ENCODE measurements at places on chromosomes 7 and 10.

- no peak for DNase-seq
These were observed 372.9 kb upstream of the COBL start for GRCh38 chr7:51689547-51689946.

DNA sequence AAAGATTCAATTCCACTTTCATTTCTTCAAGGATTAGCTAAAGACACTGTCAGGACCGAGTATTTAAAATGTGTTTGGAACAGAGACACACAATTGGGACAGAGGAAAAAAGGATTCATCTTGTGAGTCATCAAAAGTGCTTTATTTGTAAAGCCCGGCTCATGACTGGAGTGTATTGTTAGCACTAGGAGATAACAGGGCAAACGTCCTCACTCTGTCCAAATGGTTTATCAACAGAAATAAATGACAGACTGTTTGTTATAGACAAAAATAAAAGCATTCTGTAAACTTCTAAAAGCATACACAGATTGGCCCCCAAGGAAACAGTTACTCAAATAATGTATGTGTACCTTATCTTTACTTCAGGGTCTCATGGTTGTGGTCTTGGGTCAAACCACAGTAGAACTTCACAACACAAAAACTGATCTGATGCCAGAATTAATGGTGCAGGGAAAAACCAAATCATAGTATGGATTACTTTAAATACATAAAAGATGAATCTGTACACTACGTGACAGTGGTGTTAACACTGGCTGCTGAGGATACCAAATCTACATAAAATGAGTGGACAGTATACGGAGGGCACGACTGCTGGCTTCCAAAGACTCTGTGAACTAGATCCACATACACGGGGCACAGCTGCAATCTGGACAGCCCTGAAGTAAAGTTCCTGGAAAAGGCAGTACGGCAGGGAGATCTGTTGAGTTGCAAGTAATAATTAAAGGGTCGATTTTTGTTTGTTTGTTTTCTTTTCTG lies 179.4 kb downstream of the PIP4K2A start:
- DNase-seq, result no peak

- peak; percentile 50 for DNase-seq
These were observed 36.1 kb upstream of the BET1 start for GRCh38 chr7:94040254-94040653.

DNA sequence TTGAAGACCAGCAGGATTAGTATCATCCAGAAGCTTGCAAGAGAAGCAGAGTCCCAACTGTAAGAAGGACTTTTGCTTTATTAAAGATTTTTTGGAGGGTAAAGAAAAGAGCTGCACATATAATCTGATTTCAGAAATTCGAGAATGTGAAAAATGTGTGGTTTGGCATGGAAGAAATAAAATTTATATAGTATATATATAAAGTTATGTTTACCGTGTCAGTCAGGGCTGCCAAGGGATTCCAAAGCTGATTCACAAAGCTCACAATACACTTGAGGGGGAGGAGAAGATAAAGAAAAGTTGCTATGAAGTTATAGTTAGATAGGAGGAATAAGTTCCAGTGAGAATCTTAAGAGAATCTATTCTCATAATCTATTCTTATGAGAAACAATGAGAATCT lies 231.8 kb upstream of the CACNA2D1 start:
- no peak for DNase-seq

- no peak for DNase-seq
These were observed 141.2 kb upstream of the HDAC9 start for GRCh38 chr7:18354108-18355085.

- DNase-seq, result peak; percentile 77
These were observed 21.6 kb downstream of the GPR26 start for GRCh38 chr10:123687758-123688157.
